ENCODE measurements at places on chromosomes 5 and 9.

GRCh38 chr5:139262742-139263445 is 30.6 kb upstream of the MATR3 start:
- peak; percentile 90 for DNase-seq

- no peak for DNase-seq
These were observed 4.3 kb upstream of the DRD1 start for GRCh38 chr5:175448276-175448675.

DNA sequence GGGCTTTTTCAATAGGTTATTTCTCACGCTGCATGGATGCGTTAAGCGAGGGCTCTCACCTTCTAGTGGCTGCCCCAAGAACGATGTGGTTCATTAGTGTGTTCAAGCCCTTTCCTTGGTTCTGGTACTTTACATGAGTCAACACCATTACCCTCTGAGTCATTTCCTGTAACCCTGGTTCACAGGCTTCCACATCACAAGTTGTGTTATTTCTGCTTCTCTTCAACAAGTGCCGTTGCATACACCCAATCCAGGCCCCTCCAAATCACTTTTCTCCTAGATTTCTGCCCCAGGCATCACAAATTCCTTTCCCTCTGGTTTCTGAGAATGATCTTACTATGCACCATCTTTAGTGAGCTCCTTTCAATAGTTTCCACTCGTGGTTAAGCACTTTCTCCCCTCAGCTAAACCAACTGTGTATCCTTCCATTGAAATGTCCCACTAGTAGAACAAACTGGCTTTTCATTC is 69.5 kb upstream of the RAD23B start:
- peak; percentile 91 for DNase-seq

GRCh38 chr5:99032234-99033013 is 103.6 kb upstream of the CHD1 start:
- DNase-seq, result peak; percentile 71

- DNase-seq, result no peak
These were observed 13.5 kb upstream of the DMAC1 start for GRCh38 chr9:7813030-7813429.

- DNase-seq, result no peak
These were observed 28.7 kb downstream of the DNM1 start for GRCh38 chr9:128231638-128232527.

DNA sequence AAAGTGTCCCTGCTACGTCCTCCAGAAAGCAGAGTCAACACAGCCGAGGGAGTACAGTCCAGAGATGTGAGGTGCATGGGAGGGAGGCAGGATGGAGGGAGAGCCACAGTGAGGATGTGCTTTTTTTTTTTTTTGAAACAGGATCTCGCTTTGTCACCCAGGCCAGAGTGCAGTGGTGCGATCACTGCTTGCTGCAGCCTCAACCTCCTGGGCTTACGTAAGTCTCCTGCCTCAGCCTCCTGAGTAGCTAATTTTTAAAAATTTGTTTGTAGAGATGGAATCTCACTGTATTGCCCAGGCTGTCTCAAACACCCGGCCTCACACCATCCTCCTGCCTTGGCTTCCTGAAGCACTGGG is 33.2 kb upstream of the ALDH1B1 start:
- no peak for DNase-seq

DNA sequence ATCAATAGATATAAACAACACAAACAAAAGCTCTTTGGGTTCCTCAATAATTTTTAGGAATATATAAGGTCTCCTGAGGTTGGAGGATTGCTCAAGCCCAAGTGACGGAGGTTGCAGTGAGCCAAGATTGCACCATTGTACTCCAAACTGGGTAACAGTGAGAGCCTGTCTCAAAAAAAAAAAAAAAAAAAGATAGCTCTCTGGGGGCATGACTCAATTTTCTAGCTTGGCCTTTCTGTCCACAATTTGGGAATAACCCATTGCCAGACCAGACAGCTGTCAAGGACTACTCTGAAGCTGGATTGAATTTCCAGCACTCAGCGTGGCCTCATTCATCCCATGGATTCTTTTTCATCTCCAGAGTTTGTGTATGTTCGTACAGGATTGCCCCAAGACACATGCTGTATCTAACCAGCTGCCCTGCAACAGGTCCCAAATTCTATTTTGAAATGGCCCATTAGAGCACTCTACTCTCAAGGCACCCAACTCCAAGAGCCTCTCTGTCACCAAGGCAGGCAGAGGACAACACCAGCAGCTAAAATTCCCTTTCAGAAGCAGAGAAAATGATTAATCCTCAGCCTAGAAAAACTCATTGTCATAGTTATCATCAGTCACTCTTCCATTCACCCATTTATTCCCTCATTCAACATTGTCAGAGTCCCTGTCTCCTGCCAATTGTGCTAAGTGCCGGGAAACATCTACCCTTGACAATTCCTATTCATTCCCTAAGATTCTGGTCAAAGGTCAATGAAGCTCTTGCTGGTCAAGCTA is 8.7 kb downstream of the FAM193B start:
- DNase-seq, result peak; percentile 88

DNA sequence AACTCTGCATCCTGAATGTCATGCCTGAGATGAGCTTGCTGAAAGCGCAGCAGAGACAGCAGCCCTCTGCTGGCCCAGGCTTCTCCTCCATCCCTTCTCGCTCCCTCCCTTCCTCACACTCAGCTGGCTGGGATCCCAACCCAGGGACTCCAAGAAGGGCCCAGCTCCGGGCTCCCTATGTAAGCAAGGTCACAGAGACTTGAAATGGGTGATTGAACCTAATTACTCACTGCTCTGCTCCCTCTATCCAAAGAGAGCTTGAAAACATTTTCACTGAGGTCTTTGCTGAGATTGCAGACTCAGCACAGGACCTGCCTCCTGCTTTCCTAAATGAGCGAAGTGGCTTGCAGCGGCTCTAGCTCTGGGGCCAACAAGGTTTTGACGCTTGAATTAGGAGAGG is 42.8 kb downstream of the RAPGEF1 start:
- DNase-seq, result peak; percentile 27

DNA sequence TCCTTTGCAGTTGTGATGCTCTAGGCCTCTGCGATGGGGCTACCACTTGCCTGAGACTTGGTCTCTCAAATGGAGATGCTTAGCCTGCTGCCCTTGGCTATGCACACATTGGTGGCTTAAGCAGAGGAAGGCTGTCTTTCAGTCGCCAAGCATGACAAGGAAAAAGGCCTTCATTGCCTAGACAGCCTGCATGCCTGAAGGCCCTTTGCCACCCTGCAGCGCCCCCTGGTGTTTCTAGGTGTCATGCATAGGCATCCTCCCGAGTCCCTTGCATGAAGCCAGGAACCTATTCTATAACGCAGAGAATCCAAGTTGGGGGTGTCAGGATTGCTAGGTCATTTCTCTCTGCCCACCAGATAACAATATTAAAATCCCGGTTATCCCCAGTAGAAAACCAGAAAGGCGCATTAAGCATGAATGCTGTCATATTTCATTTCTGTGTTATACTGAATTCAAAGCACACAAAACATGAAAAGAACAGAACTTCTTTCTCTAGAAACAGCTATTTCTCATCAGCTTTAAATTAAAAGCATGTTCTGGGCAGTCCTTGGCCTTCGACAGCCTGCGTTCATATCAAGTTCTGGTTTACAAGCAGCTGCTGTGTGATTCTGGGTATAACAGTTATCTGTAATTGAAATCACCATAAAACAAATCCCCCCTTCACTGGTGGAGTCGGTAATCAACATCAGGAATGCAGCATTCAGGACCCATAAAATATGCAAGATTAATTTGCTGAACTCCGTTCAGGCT is 59.7 kb upstream of the TRPC7 start:
- peak; percentile 65 for DNase-seq

GRCh38 chr9:22117511-22118384 is 108.6 kb upstream of the CDKN2B start:
- peak; percentile 64 for DNase-seq

DNA sequence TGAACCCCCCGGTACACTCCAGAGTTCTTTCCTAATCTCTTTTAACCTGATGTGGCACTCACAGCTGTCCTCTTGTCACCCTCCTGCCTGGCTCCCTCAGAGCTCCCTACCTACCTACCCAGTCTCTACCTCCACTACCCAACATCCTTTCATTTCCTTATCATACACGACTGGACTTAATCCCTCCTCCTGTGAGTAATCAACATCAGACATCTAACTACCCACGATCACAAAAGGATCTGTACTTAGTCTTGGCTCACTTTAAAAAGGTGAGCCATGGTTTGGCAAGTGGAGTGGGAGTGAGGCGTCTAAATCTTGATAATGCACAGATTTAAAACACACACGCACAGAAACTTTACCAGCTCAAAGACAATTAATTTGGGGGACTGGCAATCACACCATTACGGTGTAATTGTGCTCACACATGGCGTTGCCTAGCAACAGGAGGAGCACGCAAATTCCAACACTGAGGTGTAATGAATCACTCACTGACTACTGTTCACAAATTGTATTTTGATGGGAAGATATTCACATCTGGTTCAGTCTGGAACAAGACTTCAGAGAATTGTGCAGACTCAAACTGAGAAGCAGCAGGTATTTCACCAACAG is 235.9 kb downstream of the EPB41L4A start:
- peak; percentile 57 for DNase-seq

DNA sequence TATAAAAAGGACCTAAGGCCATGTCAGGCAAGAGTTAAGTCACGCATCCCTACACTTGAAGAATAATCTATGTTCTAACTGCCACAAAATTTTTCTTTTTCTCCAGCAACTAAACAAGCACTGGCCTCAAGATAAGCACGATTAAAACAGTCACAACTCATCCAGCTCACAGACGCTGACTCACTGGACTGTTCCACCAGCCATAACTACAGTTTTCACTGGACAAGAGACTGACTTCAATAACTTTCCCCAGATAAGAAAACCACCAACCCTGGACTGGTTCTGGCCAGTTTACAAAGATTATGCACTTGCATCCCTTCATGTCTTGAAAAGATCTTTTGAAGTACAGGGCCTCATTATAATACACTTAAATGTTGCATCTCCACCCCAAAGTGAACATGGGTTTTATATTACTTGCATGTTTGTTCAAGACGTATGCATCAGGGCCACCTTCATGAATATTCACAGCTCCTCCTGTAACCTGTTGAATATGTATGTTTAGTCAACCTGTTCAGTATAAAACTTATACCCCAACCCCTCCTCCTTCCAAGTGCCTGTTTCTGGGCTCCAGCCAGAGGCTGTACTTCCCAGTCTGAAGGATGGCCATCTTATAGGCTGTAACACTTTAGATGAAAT is 129.3 kb upstream of the EPB41L4A start:
- DNase-seq, result peak; percentile 58

DNA sequence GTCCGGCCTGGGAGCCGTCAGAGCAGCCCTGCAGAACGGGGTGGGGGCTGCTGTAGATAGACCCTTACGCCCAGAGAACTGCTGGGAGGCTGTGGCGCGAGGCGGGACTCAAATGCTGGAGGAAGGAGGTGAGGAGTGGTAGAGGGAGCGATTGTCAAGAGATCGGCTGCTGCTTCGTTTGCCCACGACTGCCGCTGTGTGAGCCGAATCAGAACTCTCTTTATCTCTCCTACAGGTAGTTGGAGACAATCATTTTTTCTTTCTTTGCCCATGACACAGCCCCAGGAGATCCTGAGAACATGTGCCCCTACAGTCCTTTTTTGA is 456 bp downstream of the ZNF79 start:
- DNase-seq, result no peak

- DNase-seq, result no peak
These were observed 405.3 kb upstream of the SLC30A5 start for GRCh38 chr5:68688547-68688946.

- no peak for DNase-seq
These were observed 415.6 kb downstream of the IRX2 start for GRCh38 chr5:2335733-2336515.

DNA sequence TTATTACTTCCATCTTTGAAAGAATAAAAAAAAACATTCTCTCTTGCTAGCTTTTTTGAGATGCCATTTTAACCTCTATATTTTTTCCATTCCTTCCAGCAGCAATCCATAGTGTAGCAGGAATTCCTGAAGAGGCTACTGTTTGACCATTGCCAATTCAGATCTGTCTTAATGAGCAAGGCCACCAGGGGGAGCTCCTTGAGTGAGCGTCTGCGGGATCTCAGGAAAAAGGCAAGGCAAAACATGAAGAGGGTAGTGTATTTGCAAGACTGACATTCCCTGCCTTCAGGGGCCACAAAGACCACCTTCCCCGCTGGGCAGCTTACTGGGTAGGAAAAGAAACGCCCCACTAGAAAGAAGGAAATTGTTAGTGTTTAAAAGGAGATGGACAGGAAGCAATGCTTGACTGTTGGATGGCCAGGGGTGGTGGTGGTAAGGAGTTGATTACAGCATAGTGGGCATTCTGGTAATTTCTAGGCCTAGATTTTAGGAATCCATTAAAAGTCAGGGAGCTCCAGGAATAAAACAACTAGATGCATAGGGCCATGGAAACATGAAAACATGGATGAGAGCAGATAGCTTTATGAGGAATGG is 206.6 kb upstream of the HAPLN1 start:
- peak; percentile 79 for DNase-seq

GRCh38 chr5:61330341-61330844 is 1.7 kb upstream of the ZSWIM6 start:
- DNase-seq, result peak; percentile 59

DNA sequence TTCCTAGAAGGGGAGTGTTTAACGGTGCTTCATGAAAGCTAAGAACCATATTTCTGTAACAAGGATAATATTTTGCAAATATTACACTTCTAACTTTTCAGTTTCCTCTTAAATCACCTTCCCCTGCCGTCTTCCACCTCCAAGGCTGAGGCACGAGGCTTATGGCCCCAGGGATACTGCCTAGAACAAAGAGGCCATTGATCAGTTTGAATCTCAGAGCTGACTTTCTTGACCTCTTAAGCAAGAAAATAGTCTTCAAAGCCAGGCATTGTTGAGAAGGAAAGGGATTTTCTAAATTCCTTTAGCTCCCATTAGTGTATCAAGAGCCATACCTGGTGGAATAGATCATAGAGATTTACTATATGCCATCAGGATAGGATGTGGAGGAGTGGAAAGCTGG is 566.2 kb downstream of the BNC2 start:
- no peak for DNase-seq

- DNase-seq, result no peak
These were observed 1.7 kb upstream of the ACTL7A start for GRCh38 chr9:108860354-108860753.

GRCh38 chr9:104838958-104839357 is 75.0 kb downstream of the NIPSNAP3B start:
- no peak for DNase-seq

DNA sequence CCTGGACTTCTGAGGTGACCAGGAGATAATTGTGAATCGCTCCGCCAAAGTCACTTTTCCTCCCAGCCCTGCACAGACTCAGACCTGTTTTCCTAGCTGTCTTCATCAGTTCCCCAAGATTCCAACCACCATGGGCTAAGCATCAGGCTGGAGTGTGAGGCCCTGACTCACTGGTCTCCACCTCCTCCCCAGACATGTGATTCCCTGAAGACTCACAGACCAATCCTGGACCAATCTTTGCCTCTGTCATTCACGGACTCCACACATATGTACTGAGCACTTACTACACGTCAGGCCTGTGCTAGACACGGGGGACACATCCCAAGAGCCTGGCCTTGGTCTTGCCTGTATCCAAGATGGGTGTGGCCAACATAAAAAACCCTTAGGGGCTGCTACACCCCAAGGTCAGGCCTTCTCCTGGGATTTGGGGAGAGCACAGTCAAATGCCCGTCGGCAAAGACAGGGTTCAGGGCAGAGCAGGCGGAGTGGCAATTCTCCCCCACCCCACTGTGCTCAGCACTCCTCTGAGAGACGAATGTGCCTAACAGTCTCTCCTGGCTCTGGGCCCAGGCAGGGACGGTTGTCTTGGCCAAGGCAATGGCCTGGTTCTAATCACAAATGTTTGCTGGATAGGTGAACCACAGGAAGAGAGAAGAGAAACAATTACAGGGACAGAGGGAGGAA is 11.9 kb downstream of the EEIG1 start:
- DNase-seq, result peak; percentile 96

GRCh38 chr9:13791816-13792215 is 512.3 kb upstream of the MPDZ start:
- no peak for DNase-seq
